ENCODE measurements at places on chromosomes 13 and 19. TPM values are rescaled to one million over a fixed set of nuclear protein-coding genes. Genes with fewer than 3 reads are reported as not detected.

GARIN5A gene
- total RNA-seq: not detected

CXCL17 gene
- total RNA-seq: not detected

POMP gene
- 191 TPM for total RNA-seq

ZNF470 gene
- 3.7 TPM for total RNA-seq

SRRM5 gene
- 0.27 TPM for total RNA-seq

ETV2 gene
- total RNA-seq: 0.14 TPM

RGL3 gene
- 2.9 TPM for total RNA-seq

TDRD12 gene
- 0.36 TPM for total RNA-seq

ZNF132 gene
- total RNA-seq: 5.5 TPM

ZNF416 gene
- 5.6 TPM for total RNA-seq

ZNF431 gene
- total RNA-seq: 7.2 TPM

CLDND2 gene
- not detected for total RNA-seq

IZUMO4 gene
- total RNA-seq: 0.50 TPM

POP4 gene
- 86.8 TPM for total RNA-seq

SBK2 gene
- not detected for total RNA-seq

CEACAM3 gene
- total RNA-seq: not detected

COL5A3 gene
- total RNA-seq: under 0.01 TPM

CPAMD8 gene
- total RNA-seq: 0.66 TPM

TJP3 gene
- total RNA-seq: not detected

ZNF560 gene
- total RNA-seq: 0.07 TPM

CGB2 gene
- total RNA-seq: not detected

ICAM5 gene
- total RNA-seq: 0.29 TPM

ICAM3 gene
- 7.8 TPM for total RNA-seq

All from thoracic aorta endothelial cell (primary cell).